Epithelial cell of proximal tubule (primary cell): ENCODE measurements at places on chromosomes 13 and 19. TPM values are rescaled to one million over a fixed set of nuclear protein-coding genes. Genes with fewer than 3 reads are reported as not detected.

KMT2B gene
- 7.4 and 20.2 TPM in 2 replicates for total RNA-seq

GRCh38 chr19:48665786-48666185 lies 7.0 kb downstream of the NTN5 start:
- no peak for DNase-seq

CRLF1 gene
- total RNA-seq: 0.58 TPM in 1 of 2 replicates, not detected in the other

BCKDHA gene
- total RNA-seq: 24.0 and 35.7 TPM in 2 replicates

CYSLTR2 gene
- total RNA-seq: not detected in 2 replicates

DNA sequence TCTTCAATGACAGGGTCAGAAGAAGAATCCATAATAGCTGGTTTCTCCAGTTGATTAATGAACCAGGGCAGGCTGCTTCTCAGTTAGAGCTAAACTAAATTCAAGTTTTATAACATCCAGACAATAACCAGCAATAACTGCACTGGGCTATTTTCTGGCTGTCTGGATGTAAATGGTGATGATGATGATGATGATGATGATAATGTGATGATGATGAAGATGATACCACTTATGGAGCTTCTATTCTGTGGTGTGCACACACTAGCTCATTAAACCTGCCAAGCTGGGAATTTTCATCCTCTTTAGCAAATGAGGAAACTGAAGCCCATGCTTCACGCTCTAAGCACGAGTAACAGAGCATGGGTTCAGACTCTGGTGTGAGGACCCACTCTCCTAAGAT lies 132.2 kb downstream of the OXGR1 start:
- no peak for DNase-seq

GRCh38 chr19:5214371-5214770 lies 126.2 kb downstream of the PTPRS start:
- DNase-seq: no peak

POLD1 gene
- total RNA-seq: 89.4 and 90.6 TPM in 2 replicates

DNA sequence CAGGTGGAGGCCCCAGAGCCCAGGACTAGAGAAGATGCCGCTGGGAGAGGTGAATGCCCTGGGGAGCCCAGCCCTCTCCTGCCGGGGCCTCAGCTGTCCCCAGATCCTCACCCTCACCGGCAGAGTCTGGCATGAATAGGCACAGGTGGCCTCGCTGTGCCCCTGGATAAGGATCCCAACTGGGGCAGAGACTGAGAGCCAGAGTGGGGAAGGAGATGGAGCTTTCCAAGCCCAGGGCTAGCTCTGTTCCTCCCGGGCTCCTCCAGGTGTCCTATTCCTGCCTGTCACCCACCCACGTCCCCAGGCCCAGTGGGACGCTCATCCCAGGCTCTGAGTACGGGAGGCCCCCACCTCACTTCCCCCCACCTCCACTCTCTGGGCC lies 16.5 kb downstream of the PRR36 start:
- no peak for DNase-seq

DNA sequence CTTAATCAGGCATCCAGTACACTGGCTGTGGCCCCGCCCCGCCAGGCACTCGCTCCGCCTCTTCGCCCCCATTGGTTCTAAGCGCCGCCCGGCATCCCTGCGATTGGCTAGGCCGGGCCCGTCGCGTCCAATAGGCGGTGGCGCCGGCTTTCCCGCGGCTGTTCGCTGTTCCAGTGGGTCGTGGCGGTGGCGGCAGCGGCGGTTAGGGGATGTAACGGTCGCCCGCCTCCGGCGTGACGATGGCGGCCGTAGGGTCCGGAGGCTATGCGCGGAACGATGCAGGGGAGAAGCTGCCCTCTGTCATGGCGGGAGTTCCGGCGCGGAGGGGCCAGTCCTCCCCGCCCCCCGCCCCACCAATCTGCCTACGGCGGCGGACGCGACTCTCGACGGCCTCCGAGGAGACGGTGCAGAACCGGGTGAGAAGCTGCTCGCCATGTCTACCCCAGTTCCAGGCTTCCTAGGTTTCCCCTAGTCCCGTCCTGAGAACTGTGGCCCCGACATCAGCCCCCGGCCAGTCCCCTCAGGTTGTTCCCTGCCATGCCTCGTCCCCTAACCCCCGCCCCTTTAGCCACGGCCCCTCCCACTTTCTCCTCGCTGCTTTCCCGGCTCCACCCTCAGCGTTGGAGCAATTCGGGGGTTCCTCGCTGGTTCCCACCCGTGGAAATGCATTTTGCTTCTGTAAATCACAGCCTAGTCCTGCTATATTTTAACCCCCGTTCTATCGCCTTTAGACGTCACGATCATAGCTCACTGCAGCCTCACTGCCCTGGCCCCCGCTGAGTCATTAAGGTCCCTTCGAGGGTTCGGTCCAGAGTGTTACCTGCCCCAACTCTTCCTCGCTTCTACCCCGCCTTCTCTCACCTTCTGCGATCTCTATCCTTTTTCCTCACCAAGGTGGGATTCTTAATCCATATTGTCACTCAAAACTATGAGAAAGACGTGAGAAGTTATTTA lies at the start of gene WDR62:
WDR62 (plus strand) TSS at position 165 of the 954 bp plus-strand sequence; CDS start at position 240, 75 bp downstream.
- no peak for DNase-seq

DNA sequence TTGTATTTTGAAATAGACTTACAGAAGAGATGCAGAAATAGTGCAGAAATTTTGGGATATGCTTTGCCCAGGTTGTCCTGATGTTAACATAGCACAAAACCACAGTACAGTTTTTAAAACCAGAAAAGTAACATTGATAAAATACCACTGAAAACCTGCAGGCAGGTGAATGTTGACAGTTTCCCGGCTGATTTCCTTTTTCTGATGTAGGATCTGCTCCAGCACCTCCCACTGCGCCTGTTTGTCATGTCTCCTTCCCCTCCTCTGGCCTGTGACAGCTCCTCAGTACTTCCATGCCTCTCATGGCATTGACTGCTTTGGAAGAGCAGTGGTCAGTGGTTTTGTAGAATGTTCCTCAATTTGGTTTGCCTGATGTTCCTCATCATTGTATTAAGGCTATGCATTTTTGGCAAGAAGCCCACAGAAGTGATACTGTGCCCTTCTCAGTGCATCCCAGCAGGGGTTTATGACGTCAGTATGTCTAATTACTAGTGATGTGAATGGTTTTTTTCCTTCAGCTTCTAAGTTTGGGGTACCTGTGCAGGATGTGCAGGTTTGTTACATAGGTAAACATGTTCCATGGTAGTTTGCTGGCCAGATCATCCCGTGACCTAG lies 31.0 kb downstream of the TDRD12 start:
- DNase-seq: no peak

DNA sequence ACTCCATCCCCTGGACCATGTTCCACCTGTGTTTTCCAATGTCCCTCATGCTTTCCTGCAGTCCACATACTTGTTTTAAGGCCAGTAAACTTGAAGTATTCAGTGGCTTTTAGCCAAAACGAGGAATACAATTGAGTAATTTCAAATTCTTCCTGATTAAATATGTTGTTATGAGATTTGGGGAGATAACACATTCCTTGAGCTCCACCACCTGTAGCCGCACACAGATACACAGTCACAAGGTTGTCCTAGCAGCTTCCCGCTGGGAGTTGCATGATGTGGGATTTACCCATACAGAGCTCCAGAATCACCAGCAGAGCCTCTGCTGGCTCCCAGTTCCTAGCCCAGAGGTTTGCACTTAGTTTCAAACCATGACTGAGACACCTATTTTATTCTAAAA lies 53.6 kb upstream of the FRY start:
- DNase-seq: no peak

FRY gene
- total RNA-seq: 0.14 and 0.52 TPM in 2 replicates

NLRP9 gene
- not detected in 2 replicates for total RNA-seq

RDH8 gene
- total RNA-seq: not detected in 2 replicates

DNA sequence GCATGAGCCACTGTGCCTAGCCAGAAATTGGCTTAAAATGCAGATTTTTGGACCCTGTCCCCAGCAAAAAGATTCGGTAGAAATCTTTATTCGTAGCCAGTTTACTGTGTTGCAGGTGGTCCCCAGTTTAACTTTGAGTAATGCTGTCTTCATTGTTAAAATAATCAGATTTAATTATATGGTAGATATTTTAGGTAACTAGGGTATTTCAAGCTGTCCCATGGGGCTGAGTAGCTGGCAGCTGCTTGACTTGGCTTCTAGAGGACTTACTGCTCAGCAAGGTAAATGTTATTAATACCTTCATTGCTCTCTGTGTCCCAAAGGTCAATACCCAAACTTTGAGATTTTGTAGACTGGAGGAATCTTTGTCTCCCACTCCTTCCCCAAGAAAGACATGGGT lies 21.1 kb downstream of the LSM14A start:
- DNase-seq: no peak

CERS4 gene
- 3.8 and 24.5 TPM in 2 replicates for total RNA-seq

DNA sequence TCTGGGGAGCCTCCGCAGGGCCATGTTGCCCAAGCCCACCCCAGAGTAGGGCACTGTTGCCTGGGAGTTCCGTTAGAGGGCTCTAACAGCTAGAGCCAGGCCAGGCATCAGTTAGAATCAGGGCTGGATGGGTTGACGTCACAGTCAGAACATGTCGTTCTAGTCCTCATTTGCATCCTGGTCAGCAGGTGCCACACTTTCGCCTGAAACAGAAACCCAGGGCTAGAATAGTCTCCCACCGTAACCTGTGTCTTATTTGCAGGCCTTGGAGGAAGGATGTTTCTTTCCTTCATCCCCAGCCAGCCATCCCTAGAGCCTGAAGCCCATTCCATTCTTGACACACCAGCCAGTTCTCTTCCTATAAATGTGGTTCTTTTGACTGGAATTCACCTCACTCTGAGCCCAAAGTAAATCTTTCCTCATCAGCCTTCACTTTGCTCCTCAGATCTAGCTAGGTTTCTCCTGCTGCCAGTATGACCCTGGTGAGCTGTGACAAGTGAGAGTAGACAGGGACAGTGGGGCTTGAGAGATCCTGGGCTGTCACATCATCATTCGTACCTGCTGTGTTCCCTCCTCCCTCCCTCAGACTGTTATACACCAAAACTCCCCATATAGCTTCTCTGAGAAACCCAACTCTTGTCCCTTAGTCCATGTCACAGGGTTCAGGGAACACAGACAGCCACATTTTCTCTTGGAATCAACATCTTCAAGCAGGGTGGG lies 12.2 kb upstream of the CCDC97 start:
- DNase-seq: no peak

C19orf12 gene
- total RNA-seq: 24.9 and 31.2 TPM in 2 replicates

DNA sequence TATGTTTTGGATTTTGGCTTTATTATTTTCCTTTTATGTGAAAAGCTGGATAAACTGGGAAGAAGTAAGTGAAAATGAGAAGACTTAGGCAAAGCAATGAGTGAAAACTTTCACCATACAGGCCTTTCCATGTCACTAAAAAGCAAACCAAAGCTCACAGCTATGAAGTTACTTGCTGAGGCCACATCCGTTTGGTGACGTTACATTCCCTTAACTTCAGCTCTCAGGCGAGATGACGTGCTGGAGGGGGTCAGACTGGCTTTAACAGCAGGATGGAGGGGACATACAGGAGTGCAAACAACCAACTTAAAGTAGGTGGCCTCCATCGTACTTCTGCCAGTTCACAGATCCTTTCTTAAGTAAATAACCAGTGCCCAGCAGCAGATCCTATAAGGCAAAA lies 522.3 kb downstream of the MYO16 start:
- no peak for DNase-seq

DNA sequence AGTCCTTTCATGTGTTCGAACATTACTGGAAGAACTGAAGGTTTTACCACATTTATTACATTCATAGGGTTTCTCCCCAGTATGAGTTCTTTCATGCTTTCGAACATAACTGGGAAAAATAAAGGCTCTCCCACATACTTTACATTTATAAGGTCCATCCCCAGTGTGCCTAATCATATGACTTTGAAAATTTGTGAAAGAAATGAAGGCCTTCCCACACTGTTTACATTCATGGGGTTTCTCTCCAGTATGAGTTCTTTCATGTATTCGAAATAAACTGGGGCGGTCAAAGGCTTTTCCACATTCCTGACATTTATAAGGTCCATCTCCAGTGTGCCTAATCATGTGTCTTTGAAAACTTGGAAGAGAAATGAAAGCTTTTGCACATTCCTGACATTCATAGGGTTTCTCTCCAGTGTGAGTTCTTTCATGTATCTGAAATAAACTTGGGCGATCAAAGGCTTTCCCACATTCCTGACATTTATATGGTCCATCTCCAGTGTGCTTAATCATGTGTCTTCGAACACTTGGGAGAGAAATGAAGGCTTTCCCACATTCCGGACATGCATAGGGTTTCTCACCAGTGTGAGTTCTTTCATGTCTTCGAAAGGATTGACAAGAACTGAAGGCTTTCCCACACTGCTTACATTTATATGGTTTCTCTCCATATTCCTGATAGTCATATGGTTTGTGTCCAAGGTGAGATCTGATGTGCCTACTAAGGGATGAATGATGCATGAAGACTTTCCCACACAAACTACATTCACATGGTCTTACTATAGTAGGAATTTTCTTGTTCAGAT lies 24.0 kb downstream of the ZNF564 start:
- DNase-seq: peak; percentile 18

NALCN gene
- total RNA-seq: 0.35 and 3.8 TPM in 2 replicates

DNA sequence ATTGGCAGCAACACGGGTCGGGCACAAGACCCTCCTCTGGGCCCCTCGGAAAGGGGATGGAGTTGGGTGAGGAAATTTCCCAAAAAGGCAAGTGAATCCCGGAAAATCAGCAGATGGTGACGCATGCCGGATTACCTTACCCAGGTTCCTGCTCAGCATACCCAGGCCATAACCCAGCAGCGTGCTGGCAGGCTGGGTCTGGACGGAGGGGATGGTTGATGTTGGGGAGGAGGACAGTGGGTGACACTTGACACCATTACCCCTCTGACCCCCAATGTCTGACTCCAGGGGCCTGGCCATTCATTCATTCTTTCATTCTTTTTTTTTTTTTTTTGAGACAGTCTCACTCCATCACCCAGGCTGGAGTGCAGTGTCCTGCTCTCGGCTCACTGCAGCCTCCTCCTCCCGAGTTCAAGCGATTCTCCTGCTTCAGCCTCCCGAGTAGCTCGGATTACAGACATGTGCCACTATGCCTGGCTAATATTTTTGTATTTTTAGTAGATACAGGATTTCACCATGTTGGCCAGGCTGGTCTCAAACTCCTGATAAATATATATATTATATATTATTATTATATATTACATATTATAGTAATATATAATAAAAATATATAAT lies 799 bp downstream of the PVR start:
- no peak for DNase-seq

- DNase-seq: no peak
These were observed 572.0 kb downstream of the IRS2 start for GRCh38 chr13:109214393-109214792.

TRPC4 gene
- 2.4 and 7.0 TPM in 2 replicates for total RNA-seq

KLK8 gene
- 3.6 and 9.1 TPM in 2 replicates for total RNA-seq

DNA sequence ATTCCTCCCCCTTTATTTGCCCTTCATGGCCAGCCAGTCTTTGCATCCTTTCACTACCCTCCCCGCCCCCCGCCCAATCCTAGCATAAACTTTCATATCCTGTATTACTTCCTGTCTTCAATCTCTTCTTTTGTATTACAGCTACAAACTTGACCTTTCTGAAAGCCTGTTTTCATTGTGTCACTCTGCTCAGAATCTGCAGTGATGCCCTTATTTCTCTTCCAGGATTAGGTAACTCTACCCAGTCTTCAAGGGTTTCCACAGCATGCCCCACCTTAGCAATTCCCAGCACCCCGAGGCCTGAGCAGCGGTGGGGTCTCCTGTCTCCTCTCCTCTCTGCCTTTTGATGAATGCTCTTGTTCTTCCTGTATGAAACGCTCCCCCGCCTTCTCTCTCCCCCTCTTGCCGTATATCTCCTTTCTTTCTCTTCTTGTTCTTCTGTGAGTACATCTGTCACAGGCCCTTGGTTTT lies 145.6 kb downstream of the SHISA2 start:
- DNase-seq: no peak
